ENCODE measurements at places on chromosomes 5 and 9. TPM values are rescaled to one million over a fixed set of nuclear protein-coding genes. Genes with fewer than 3 reads are reported as not detected.

ANKRD31 gene
- 0.33 TPM for total RNA-seq

ZDHHC11B gene
- total RNA-seq = 0.34 TPM

VLDLR gene
- total RNA-seq = 8.8 TPM

TDRD7 gene
- 12.3 TPM for total RNA-seq

DNA sequence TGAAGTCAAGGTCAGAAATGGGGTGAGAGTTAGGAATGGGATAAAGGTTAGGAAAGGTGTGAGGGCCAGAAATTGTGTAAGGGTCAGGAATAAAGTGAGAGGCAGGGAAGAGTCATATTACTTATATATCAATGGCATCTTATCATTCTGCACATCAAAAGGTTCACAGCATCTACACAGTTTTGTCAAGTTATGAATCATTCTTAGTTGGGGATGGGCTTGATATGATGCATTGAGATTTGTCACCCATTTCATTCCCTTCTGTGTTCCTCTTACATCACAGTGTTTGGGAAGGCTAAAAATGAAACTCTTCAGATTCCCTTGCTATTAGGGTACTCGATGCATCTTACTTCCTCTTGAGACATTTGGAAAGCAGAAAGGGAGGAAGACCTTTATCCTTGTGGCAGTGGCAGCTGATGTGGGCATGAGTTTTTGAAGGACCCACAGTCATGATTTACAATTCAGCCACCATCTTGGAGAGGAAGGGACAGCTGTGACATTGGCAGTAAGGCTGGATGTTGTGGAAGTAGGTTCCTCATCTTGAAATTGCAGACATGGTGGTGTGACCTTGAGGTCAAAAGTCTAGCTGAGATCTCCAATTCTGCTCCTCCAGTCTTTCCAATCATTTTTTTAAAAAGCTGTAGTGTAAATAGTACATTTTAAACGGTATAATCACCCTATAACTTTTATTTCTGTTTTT is 24.2 kb upstream of the NPR3 start:
- no peak overlapping the region for H3K4me3 ChIP-seq
- H3K27me3 ChIP-seq = peaks cover 3% of the 10 kb centered on the region
- DNase-seq = no peak
- peaks cover 2% of the 10 kb centered on the region for H3K36me3 ChIP-seq

GRCh38 chr5:54757541-54757940 is 227.9 kb downstream of the ESM1 start:
- H3K4me3 ChIP-seq = no peak overlapping the region
- no peak overlapping the region for H3K27ac ChIP-seq
- H3K36me3 ChIP-seq = no peaks in the 10 kb centered on the region
- no peaks in the 10 kb centered on the region for H3K27me3 ChIP-seq

- no peak overlapping the region for H3K27ac ChIP-seq
- H3K4me3 ChIP-seq = no peak overlapping the region
- H3K36me3 ChIP-seq = no peaks in the 10 kb centered on the region
- DNase-seq = no peak
- no peaks in the 10 kb centered on the region for H3K4me1 ChIP-seq
- no peaks in the 10 kb centered on the region for H3K27me3 ChIP-seq
These were observed 238.5 kb upstream of the FBXL7 start for GRCh38 chr5:15261269-15261995.

- DNase-seq = no peak
- peaks cover 23% of the 10 kb centered on the region for H3K4me1 ChIP-seq
- H3K27me3 ChIP-seq = no peaks in the 10 kb centered on the region
These were observed 75.7 kb downstream of the PBX3 start for GRCh38 chr9:125822902-125823301.

DNA sequence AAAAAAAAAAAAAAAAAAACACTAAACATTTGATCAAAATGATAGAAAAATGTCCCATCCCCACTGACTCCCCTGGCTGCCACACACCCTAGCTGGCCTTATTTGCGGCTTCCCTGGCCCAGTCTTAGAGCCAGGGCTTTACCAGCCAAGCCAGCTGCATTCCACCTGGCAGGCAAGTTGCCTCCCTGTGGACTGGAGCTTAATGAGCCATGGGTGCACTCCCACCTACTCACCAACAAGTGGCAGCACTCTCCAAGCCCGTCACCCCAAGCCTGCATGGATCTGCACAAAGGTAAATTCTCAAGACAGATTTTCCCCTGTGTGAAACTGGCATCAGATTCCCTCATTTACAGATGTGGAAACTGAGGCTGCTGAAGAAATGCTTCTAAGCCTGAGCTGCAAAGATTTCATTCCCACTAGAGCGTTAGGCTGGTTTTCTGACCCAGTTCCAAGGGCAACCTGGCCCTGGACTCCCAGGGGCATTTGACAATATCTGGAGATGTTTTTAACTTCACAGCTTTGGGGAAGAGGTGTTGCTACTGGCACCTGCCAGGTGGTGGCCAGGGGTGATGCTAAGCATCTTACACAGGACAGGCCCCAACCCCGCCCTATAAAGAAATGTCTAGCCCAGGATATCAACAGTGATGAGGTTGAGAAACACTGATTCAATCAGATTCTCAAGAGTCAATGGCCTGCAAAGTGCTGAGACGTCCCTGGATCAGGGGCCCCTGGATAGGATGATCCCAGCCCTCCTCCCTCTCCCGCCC is 21.9 kb upstream of the VDAC1 start:
- no peaks in the 10 kb centered on the region for H3K27me3 ChIP-seq
- DNase-seq = peak; percentile 64
- H3K4me3 ChIP-seq = no peak overlapping the region
- no peak overlapping the region for H3K27ac ChIP-seq
- H3K4me1 ChIP-seq = no peaks in the 10 kb centered on the region

GRCh38 chr9:136372561-136373299 is 739 bp downstream of the CARD9 start:
- no peak overlapping the region for H3K27ac ChIP-seq
- H3K36me3 ChIP-seq = peaks cover 4% of the 10 kb centered on the region
- DNase-seq = no peak
- H3K4me1 ChIP-seq = no peaks in the 10 kb centered on the region

DNA sequence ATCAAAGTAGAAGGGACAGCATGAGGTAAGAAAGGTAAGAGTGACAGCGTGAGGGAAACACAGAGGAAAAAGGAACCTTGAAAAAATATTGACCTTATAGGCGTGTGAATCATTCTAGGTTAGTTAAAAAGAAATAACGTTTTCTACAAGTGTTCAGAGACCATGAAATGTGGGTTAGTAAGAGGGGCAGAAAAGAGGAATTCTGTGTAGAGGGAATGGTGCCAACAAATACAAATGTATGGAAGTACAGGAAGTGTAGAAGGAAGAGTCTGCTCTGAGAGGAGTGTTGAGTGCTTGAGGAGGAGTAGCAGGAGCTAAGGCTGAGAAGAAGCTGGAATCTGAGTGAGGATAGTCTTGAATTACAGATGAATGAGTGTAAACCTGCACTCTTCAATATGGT is 418.6 kb upstream of the RIOK2 start:
- no peak for DNase-seq
- H3K4me1 ChIP-seq = no peaks in the 10 kb centered on the region
- no peaks in the 10 kb centered on the region for H3K27me3 ChIP-seq
- H3K27ac ChIP-seq = no peak overlapping the region
- H3K36me3 ChIP-seq = no peaks in the 10 kb centered on the region

DNA sequence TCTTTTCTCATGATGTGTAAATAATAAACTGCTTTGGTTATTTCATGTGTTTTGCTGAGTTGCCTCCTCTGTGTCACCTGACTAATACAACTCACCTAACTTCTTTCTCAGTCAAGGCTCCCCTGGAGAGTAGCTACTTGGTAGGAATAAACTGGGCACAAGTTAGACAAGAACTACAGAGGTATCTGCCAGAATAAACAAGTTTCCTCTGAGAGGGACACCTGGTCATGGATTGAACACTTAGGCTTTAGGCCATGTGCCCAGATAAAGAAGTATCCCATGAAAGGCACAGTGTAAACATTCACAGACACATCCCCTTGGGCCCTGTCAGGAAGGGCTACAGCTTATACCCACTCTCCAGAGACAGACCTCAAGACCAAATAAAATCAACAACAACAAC is 532.5 kb downstream of the KIF4B start:
- no peaks in the 10 kb centered on the region for H3K36me3 ChIP-seq
- no peak overlapping the region for H3K4me3 ChIP-seq
- no peaks in the 10 kb centered on the region for H3K27me3 ChIP-seq
- no peak overlapping the region for H3K27ac ChIP-seq
- DNase-seq = no peak
